ENCODE measurements at places on chromosomes 2 and 18. TPM values are rescaled to one million over a fixed set of nuclear protein-coding genes. Genes with fewer than 3 reads are reported as not detected.
A peak's percentile ranks its signal among the peaks of the same experiment; 100 is the strongest.

DNA sequence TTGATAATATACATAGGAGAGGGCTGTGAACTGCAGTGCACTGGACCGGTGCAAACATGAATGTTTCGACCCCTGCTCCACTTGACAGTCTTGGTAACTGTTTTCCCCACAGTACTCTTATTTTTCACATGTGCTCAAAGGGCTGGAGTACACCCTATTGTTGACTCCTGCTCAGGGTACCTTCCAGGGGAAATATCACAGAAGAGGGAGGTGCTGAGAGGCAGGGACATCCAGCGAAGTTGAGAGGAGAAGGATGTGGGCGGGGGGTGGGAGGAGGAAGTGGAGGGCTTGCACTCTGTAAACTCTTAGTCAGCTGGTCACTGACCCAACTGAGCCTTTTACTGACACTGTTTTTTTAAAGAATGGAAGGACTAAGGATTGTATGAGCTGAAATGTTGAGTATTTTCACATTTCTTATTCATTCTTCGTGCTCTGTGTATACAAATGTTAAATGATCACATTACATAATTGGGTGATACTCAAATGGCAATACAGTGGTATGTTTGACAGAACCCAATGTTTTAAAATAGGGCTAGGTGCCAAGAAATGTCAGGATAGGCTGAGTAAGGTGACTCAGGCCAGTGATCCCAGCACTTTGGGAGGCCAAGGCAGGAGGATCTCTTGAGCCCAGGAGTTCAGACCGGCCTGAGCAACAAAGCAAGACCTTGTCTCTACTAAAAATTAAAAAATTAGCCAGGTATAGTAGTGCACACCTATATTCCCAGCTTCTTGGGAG is 10.0 kb downstream of the INPP4A start:
- no peak for DNase-seq

GRCh38 chr18:10951631-10952544 is 197.5 kb downstream of the PIEZO2 start:
- DNase-seq: no peak

The RAD51AP2 gene
- 0.48 TPM for total RNA-seq

GRCh38 chr2:195535911-195536522 is 121.0 kb upstream of the SLC39A10 start:
- DNase-seq: no peak

DNA sequence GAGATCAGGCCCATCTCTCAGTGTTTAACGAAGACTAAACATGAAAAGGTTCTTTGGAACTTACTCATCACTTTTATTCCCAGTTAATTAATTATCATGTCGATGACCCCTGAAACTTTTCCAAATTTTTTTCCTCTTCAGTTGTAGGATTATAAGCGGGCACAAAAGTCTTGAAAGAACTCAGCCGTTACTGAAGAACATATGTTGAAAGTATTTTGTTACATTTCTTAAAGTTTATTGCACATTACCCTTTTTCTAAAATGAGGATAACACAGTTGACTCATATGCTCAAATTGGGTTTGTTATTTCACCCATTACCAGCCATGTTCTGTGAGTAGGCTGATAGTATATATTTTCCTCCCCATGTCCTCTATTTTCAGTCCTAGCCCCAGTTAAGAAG is 75.9 kb upstream of the COL3A1 start:
- DNase-seq: no peak

GRCh38 chr2:66699416-66699792 is 264.5 kb downstream of the MEIS1 start:
- no peak for DNase-seq

GRCh38 chr2:198309081-198309480 is 504.7 kb downstream of the PLCL1 start:
- no peak for DNase-seq

- DNase-seq: no peak
These were observed 57.3 kb upstream of the IL1R1 start for GRCh38 chr2:102085238-102085637.

- DNase-seq: no peak
These were observed 61.7 kb downstream of the STRADB start for GRCh38 chr2:201513271-201513670.

The TMEM169 gene
- total RNA-seq: 0.32 TPM

DNA sequence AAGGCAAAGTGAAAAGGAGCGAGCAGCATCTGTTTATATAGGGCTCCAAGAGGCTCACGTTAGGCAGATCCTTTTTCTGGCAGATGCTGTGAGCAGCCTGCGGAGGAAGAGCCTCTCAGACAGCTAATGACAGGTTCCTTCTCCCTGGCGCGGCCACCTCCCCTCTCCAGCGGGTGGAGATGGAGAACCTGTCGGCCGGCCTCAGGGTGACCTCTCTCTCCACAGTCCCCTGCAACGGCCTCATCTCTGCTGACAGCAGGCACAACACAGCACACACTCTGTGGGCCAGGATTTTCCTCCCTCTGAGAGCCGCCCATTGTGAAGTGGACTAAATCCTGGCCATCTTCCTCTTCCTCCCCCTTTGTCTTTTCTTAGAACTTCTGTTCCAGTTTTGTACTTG is 119.8 kb downstream of the PRKCE start:
- peak; percentile 64 for DNase-seq

The SNORC gene
- 1.9 TPM for total RNA-seq

DNA sequence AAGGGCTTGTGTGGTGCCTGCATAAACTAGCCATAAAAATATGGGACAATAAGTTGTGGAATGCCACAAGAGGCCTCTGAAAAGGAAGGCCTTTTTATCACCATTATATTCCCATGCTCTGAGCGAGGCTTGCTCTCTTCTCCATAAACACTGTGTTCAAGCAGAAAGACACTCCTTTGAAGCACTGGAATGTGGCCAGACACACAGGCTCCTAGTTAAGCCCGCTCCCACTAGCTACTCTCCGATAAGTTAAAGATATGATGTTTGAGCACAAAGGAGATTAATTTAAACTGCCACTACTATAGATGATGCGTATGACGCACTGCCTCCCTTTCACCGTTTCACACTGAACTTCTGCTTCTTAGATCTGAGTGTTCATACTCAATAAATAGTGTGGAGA is 188.7 kb upstream of the TWIST2 start:
- DNase-seq: no peak

- no peak for DNase-seq
These were observed 33.0 kb upstream of the PHLPP1 start for GRCh38 chr18:62682371-62682770.

DNA sequence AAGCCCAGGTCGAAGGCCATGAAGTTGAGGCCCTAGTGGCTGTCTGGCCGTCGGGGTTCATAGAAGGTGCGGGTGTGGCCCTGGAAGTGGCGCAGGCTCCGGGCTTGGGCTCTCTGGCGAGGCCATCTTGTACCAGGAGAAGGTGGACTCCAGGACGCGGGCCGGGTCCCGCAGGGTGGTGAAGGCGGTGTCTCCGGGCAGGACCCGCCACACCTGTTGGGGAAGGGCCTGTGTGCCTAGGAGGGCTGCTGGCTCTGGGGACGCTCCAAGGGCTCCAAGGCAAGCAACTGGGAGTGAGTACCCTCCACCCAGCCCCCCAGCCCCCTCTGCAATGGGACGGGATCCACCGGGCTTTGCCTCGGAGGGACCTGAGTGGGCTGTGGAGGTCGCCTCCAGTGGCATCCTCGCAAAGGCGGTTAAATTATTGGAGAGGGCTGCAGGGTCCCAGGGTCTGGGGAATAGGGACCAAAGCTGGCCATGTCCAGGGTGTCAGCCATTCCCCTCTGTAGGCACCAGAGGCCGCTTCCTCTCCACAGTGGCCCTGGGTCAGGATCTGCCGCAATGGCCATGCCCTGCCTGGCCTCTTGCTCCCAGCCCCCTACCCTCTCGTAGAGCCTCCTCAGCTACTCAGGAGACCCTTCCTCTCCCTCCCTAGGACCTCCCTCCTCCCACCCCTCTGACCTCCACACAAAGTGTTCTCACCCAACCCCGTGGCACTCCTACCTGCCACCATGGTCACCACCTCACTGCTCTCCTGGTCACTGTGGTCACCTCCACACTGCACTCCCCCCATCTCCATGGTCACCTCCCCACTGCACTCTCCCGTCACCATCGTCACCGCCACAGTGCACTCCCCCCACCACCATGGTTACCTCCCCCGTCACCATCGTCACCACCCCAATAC is 10.3 kb downstream of the AQP12A start:
- DNase-seq: peak; percentile 40

DNA sequence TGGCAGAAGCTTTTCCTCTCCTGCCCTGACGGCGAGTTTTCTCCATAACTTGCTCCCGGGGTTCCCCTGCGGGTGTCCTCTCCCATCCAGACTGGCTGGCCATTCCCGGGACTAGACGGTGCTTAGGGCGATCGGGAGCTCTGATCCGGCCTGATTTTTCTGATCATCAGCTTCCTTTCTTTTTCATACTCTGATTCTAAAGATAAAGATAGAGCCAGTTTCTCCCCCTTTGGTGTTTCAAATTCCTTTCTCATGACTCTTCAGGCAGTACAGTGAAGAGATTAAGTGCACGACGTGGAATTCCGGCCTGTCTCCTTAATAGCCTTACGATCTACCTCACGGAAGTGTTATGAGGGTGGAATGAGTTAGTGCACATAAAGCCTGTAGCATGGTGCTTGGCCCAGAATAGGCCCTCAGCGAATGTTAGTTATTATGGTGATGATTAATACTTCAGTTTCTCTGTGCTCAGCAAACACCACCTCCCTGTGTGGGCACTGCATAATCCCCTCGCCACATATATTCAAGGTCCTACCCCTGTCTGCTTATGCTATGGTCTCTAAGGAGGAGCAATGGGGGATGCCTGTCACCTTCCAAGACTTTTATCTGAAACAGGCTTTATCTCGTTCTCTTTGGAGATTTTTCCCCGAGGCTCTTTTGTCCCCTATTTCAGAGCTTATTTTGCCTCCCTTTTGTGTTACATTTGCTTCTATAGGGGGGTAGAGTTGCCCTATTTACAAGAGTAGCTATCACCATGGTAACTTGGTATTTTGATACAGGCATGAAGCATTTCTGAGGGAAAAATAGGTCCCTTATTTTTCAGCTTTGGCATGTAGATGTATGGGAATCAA is 254.8 kb downstream of the CDH2 start:
- DNase-seq: no peak

DNA sequence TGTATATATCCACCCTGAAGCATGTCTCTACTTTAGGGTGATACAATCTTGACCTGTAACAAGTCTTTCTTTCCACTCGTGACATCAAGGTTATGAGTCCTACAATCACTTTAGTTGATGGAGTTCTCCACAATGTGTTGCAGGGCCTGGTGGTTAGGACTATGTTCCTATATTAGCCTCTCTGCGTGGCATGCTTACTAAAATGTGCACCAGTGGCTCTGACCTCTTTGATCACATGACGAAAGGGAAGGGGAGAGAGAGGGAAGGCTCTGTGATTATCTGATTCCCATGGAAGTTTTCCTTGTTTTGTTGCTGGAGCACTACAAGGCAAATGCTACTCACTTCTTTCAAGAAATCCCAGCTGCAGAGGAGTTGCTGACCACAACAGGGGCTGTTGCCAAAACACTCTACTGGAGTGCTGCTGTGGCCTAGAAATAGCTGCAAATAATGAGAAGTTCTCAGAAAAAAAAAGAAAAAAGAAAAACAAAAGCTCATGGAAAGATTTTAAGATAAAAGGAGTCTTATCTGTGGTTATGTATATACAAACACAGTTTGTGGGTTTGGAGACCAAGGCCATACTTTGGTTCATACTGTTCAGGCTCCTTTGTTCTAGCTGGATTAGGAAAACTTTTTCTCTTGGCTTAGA is 272.8 kb upstream of the MMADHC start:
- peak; percentile 13 for DNase-seq

The CRYBA2 gene
- total RNA-seq: not detected

The ZNF521 gene
- 54.5 TPM for total RNA-seq

GRCh38 chr2:185265747-185266146 is 472.9 kb upstream of the FSIP2 start:
- no peak for DNase-seq
